ENCODE measurements at places on chromosomes 2 and 18. TPM values are rescaled to one million over a fixed set of nuclear protein-coding genes. Genes with fewer than 3 reads are reported as not detected.
A peak's percentile ranks its signal among the peaks of the same experiment; 100 is the strongest.

- DNase-seq: no peak
Observed at GRCh38 chr2:83633423-83633822, 825.7 kb downstream of the SUCLG1 start.

DNA sequence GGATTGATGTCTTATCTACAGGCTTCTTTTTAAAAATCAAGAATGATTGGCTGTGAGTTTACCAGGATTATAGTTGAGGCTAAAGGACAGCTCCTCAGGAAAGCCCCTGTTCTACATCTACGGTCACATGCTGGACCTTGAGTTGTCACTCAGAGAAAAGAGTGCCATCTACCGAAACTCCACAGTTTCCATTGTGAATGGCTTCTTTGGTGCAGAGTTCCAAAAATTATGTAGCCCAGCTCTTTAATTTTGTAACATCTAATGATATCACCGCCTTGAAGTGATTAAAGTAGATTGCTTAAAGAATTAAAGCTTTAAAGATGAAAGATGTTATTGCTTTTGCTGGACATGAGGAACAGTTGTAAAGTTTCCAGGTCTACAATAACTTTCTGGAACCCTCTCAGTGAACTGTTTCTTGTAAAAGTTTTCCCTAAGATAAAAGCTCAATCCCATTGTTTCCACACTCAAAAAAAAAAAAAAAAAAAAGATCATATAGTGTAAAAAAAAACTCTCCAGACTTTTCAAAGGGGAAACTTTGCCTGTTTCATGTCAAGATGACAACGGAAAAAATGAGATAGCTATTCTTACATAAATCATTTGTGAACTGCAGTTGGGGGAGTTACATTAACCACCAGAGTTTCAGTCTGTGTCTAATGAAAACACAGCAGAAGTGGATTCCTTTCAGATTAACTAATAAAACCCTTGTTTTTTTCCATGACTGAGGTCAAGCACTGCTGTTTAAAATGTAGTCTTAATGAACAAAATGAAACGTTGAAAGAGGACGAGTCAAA is 4.3 kb downstream of the COL3A1 start:
- peak; percentile 45 for DNase-seq

Gene ALPP
- total RNA-seq: not detected

DNA sequence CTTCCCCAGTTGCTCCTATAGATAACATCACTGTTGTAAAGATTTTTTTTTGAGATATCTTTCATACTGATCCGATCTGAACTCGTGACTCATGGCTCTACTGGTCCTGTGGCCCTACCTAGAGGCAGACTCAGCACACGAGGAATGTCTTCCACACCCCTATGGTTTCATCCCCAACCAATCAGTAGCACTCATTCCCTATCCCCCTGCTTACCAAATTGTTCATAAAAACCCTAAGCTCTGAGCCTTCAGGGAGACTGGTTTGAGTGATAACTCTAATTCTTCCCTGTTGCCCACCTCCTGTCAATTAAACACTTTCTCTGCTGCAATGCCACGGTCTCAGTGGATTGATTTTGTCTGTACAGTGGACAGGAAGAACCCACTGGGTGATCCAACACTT is 4.2 kb upstream of the SAP130 start:
- DNase-seq: no peak

DNA sequence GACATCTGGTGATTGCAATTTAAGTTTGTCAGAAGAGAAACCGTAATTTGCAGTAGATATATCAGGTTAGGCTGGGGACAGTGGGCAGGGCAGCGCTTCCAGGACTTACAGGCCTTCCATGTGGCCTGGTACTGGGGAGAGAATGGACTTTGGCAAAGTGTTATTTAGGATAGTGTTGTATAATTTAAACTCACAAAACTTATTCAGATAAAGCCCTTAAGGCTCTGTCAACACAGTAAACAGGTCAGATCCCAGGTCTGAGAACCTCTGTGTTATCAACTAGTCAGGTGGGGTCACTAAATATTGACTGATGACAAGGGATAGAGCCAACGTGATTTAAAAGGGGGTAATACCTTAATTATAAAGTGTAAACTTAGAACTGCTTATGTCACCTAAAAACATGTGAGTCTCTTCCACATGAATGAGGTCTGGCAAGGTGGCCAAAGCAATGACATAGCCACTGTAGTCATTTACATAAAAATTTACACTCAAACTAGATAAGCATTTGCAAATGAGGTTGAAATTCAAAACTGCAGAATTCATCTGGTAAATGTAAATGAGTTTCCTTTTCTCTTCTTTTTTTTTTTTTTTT is 80.2 kb upstream of the DNMT3A start:
- no peak for DNase-seq

Gene FLACC1
- total RNA-seq: 0.26 TPM

GRCh38 chr2:147560810-147561535 is 283.9 kb upstream of the ACVR2A start:
- peak; percentile 33 for DNase-seq

- no peak for DNase-seq
Observed at GRCh38 chr2:20106746-20107145, 55.3 kb upstream of the LAPTM4A start.

DNA sequence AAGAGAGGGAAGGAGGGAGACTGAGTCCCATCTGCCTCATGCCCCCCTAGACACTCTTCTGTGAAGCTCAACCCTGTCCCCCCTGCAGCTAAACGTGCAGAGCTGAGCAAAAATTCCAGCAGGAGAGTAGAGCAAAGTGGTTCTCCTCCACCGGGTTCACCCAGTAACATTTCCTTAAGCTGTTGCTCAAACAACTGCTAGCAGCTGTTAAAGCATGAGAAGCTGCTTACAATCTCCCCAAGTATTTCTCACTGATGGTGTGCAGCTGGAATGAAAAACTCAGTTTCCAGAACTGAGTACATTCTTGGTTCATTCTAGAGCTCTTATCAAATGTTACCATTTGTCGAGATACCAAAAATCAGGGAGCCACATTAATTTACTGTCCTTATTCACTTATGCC is 92.3 kb downstream of the STK39 start:
- no peak for DNase-seq

DNA sequence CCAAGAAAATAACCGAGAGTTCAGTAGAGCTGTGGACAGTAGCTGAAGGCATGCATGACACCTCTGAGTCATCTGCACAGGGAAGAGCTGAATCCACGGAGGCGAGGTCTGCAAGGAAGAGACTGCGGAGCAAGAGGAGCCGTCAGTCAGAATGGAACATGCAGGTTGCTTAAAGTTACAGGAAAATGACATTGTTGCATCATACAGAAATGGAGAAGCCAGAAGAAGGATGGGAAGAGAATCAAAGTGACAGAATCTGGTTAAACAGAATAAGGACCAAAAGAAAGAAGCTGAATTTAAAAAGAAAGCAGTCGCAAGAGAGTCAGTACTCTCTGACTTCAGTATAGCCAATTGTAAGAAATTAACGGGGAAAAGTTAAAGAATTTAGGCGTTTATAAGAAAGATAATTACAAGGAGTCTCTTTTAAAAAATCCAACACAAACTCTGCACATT is 533.8 kb downstream of the ADCYAP1 start:
- no peak for DNase-seq

DNA sequence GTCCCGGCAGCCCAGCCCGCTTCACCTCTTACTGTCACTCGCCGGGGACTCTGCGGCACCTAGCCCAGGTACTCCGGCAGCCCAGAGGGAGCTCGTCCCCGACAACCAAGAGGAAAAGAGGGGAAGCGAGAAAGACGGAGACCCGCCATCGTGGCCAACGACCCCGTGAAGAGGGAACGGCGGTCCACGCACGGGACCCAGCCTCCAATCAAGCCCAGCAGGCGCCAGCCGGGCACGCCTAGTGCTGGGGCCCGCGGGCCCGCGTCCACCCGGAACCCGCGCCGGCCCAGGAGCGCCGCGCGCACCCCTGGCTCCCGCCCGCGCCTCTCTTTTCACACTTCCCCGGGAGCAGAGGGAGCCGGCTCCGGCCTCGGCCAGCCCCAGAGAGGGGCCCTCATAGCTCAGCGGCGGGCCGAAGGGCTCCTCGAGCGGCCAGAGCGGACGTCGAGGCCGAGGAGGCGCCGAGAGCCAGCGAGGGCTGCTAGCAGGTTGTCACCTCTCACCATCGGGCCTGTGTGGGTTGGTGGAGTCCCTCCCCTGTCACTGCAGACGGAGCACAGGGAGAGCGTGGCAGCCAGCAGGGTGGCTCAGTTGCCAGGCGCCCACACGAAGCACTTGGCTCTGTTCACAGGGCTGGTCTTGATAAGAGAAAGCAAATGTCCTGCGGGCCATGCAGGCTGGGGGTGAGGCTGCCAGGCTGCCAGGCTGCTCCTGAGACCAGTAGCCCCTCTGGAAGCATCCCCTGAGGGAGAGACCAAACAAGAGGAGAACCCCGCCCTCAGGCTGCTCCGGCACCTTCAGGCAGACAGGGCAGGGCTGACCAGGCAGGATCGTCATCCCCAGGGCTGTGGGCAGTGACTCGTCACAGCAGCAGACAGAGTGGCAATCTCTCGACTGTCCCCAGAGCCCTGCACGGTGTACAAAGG is 36.9 kb upstream of the KLF11 start:
- no peak for DNase-seq
